Stimulated activated CD4-positive, alpha-beta T cell treated with anti-CD3 and anti-CD28 coated beads, Interleukin-4, amount 100 ng/mL, for 24 hours (primary cell): ENCODE measurements at places on chromosomes 2 and 18.

DNA sequence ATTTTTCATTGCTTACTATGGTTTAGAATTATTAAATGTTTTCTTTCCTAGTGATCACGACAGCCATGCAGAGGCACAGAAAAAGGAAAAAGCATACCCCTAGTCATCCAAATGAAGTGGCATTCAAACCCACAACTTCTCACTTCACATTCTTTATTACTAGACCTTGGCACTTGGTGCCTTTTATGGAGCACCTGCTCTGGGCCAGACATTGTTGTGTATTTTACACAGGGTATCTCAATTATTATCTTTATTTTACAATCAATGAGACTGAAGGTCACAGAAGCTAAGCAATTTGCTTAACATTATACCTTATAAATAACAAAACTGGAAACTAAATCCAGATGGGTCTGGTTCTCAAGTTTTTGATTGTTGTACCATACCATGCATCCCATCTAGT is 235.3 kb downstream of the LRATD1 start:
- DNase-seq: no peak

GRCh38 chr2:8239531-8240088 is 442.2 kb upstream of the ID2 start:
- peak; percentile 54 for DNase-seq

GRCh38 chr2:237701033-237701858 is 73.9 kb downstream of the LRRFIP1 start:
- DNase-seq: no peak

GRCh38 chr2:98501876-98502275 is 57.2 kb downstream of the INPP4A start:
- no peak for DNase-seq

DNA sequence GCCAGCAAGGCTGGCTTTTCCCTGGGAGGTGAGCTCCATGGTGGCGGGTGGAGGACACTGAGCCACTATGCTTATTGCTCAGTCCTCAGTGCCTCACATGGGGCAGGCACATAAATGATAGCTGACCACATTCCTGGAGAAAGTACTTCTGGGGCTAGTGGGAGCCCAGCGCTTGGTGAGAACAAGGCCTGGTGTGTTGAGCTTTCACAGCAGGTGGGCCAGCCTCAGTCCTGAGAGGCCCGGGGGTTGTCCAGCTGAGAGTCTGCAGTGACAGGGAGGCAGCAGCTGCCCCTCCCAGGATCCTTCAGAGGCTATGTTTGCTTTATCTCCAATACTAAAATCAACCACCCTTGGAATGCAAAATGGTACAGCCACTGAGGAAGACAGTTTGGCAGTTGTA is 217.7 kb downstream of the ZBTB7C start:
- DNase-seq: no peak

- DNase-seq: peak; percentile 61
These were observed 558 bp downstream of the TTC39C start for GRCh38 chr18:24014986-24015638.

DNA sequence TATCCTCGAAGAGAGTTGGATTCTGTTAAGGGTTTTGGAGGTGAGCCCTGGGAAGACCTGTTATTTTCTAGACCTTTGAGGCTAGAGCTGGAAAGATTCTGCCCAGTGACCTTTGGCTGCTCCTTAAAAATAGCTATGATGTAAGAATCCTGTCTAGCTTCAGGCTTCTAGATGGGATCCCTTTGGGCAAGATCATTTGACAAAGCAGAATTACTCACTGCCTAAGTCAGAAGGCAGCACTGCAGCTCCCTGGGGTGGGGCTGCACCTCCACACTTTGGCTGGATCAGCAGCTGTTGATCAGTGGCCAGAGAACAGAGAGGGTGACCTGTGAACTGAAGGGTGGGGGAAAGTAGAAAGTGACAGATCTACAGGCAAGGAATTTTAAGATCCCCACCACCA is 103.8 kb downstream of the ASAP2 start:
- DNase-seq: no peak

DNA sequence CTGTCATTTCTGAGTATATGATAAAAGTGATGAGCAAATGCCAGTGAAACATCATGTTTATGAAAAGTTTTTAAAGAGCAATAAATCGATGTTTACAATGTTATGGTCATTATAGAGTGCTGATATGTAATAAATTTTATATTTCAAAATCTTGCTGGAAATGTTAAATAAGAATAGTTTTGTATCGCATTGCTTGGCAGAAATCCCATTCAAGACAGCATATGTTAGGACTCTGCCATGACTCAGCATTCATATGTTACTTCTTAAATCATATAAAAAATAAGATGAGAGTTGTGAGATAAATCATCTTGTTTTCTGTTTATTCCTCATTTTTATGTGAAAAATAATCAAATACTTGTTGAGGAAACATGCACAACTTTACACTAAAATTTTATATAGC is 949.9 kb upstream of the NRXN1 start:
- DNase-seq: no peak

GRCh38 chr2:9736021-9736420 is 105.2 kb upstream of the YWHAQ start:
- no peak for DNase-seq

DNA sequence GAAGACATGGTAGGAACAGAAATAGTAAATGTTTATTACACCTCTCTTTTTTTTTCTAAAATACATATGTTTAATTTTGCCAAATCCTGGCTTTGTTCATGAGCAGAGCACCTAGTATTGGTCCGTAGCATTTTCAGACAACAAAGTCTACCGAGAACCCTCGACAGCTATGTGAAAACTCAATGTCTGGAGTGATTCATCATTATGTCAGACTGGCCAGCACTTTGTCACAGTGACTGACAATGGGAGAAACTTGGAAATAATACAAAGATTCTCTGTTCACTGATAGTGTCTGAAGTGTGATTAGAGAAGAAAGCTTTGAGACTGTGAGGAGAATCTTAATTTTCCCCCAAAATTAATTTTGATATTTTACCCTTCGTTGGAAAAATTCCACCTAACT is 143.0 kb downstream of the HNMT start:
- DNase-seq: no peak

- DNase-seq: no peak
These were observed 7.1 kb downstream of the NEUROD1 start for GRCh38 chr2:181673173-181673572.

DNA sequence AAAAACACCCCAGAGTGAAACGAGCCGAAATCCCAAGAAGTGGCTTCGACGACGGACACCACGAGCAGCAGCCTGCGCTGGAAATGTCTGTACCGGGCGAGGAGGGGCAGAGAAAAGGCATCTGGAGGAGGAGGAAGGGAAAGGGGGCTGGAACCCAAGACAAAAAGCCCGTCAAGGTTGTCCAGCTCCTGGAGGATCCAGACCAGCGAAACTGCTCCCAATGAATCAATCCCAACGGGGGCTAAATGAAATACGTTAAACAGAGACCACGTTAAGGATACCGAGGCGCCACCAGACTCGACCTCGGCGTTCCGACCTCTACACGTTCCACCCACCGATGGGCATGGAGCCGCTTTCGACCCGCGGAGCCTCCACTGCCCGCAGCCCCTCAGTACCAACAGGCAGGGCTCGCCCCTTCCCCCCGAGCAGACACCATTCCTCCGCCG is 400 bp downstream of the CCDC88A start:
- peak; percentile 22 for DNase-seq

GRCh38 chr18:45228796-45229388 is 386.4 kb upstream of the SLC14A2 start:
- no peak for DNase-seq

- DNase-seq: no peak
These were observed 20.1 kb downstream of the TMEM17 start for GRCh38 chr2:62485761-62486438.

DNA sequence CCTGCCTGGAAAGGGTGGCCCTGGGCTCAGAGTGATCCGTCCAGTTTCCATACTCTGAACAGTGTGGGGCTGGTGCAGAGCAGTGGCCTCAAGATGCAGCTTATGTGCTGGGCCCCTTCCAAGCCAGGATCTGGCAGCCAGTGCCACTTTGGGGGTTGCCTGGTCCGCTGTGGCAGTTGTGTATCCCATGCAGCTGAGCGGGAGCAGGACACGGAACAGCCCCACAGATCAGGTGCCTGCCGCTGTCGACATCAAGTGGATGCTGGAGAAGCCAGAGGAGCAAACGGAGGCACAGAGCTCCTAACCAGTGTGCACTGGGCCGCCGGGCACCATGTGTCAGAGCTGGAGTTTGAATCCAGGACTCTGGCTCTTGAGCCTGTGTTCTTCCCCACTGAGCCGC is 112.0 kb downstream of the CABLES1 start:
- DNase-seq: no peak

DNA sequence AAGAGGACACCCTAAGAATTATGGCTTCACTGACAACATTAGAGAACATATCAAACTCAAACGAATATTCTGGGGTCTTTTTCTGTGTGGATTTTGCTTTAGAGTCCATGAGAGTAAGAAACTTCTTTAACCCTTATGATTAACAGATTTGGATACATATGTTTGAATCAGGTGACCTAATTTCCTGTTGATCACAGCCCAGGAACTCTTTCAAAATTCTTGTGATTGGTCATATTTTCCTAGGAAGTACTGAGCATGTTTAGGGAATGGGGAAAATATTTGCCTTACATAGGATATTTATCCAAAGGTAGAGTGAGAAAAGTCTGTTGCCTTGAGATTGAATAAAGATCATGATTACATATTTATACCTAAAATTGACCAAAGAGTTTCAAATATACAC is 160.0 kb downstream of the KCNH7 start:
- DNase-seq: no peak

DNA sequence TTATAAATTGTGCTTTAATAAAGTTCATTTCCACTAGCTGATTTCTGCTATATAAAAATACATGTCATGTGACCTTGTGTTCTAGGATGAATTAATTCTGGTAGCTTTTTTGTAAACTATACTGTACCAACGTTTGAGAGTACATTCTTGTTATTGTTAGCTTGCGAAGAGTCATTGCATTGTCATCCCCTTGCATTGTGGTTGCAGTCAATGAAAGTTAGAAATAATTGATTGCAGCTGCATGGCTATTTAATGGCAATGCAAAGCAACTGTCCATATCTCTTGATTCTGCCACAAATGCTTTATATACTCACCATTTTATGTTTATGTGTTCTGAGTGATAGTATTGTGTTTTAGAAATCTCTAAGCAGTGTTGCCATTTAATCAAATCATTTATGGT is 91.6 kb downstream of the ZNF407 start:
- no peak for DNase-seq

DNA sequence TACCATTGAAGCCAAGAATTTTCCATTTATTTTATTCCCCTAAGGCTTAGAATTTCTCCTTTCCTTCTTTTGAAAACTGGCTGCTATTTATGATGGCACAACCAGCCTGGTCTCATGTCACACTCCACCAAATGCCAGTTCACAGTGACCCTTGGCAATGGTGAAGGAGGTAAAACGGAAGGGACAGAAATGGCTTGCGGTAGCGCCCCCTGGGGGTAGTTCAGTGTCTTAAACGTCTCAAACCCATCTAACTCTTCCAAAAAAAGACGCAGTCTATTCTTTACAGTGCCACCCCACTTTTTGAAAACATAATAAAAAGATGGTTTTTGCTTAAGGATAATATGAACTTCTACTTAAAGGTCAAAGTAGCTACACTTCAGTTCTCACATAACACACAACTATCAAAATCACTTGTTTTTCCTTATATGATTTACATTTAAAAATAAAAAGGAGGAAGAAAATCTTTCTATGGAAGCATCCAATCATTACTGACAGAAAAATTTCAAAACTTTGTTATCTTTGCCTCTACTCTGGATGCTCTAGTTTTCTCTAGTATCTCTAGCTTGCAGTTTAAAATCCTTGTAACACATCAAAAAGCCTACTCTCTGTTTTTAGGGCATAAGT is 28.0 kb downstream of the PNO1 start:
- DNase-seq: peak; percentile 68

DNA sequence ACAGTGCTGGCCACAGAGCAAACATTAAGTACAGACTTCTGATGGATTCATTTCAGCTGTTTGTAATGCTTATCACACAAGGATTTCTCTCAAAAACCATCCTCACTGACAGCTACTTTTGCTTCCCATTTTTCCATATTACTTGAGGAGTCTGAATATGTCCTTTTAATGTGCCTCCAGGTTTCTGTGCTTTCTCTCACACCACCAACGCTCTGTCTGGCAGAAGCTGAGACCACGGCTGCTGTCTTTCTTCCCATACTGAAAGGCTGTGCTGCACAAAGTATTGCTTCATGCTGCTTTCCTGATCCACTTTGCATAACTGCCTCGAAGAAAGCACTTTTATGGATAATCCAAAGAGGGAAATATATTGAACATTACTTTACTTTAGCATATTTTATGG is 312.1 kb upstream of the ZEB2 start:
- DNase-seq: no peak

GRCh38 chr18:48789259-48789812 is 161.4 kb downstream of the SMAD7 start:
- no peak for DNase-seq

GRCh38 chr2:39642051-39642718 is 23.5 kb upstream of the TMEM178A start:
- DNase-seq: no peak

- DNase-seq: no peak
These were observed 35.0 kb downstream of the SMARCAL1 start for GRCh38 chr2:216447293-216447692.

DNA sequence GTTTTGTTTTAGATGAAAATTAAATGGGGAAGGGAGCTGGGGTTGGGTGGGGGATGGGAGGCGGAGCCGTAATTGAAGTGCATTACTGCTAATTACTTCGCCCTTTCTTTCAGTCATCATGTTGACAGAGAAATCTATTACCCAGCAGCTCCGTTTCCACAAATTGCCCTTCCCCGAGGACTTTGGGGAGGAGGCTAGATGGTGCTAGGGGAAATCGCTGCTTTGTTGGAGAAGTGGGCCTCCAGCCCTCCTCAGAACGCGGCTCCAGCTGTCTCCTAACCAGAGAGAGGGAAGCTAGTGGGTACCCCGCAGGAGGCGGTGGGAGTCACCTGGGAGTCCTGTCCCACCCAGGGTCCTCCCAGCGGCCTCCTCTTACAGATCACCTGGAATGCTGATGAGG is 130.9 kb upstream of the MYCN start:
- no peak for DNase-seq

DNA sequence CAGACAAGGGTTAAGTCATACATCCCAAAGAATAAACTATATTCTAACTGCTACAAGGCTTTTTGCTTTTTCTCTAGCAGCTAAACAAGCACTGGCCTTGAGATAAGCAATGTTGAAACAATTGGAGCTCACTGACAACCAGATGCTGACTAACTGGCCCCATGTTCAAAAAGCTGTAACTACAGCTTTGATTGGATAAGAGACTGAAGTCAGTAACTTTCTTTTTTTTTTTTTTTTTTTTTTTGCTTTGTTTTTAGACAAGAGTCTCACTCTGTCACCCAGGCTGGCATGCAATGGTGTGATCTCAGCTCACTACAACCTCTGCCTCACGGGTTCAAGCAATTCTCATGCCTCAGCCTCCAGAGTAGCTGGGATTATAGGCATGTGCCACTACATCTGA is 45.4 kb upstream of the TMEM163 start:
- DNase-seq: no peak

DNA sequence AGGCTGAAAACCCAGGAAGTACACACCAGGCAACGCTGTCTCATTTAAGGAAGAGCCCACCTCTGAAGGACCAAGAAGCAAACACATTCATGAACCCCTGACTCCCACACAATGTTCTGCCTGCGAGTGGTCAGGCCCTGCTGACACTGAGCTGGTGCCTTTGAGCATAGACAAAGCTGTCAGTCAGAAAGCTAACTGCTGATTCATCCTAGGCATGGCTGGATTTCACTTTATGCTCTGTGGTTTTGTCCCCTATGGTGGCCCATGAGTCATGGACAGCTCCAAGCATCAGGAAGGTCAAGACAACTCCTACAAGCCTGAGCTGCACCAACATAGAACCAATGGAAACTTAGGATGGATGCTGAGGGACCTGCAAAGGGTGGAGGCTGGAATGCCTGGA is 78.9 kb downstream of the UXS1 start:
- no peak for DNase-seq

- DNase-seq: peak; percentile 59
These were observed 46.8 kb downstream of the MRPS5 start for GRCh38 chr2:95074663-95075439.
